ENCODE measurements at places on chromosomes 5 and 9. TPM values are rescaled to one million over a fixed set of nuclear protein-coding genes. Genes with fewer than 3 reads are reported as not detected.

GRCh38 chr5:139027150-139027549, 152.0 kb upstream of the LRRTM2 start:
- no peaks in the 10 kb centered on the region for H3K27me3 ChIP-seq
- H3K36me3 ChIP-seq: no peaks in the 10 kb centered on the region
- H3K4me3 ChIP-seq: no peak overlapping the region
- no peak for DNase-seq

EQTN gene
- not detected for total RNA-seq

DNA sequence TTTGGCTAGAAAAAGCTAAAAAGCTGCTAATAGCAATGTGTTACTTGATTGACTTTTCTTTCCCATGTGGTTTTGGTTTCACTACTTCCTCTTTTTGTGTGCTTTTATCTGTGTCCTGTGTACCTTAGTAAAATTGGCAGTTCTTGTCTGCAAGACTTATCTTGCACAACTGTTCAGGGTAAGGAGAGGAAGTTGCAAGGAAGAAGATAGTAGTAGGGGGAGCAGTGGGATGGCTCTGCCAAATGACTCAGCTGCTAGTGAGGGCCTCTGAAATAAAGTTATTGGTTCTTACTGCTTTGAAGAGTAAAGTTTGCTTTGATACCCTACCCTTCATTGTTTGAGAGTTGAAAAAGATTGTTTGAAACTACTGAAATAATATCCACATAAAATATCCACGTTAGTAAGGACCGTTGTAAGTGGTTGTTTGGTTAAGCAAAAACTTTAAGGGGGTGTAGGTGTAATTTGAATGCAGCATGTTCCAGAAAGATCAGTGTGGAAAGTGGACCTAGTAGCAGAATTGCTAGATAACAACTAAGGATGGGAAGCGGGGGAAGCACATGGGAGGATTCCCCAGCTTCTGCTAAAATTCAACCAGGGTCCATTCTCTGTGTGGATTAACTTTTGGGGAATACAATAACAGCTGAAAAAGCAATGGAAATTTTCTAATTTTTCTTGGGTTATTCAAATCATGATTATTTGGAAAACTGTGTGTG, 123.5 kb downstream of the SCAMP1 start:
- H3K36me3 ChIP-seq: peaks cover 20% of the 10 kb centered on the region
- no peaks in the 10 kb centered on the region for H3K27me3 ChIP-seq
- DNase-seq: no peak

- H3K4me1 ChIP-seq: no peaks in the 10 kb centered on the region
- H3K27ac ChIP-seq: no peak overlapping the region
- no peak for DNase-seq
- H3K27me3 ChIP-seq: no peaks in the 10 kb centered on the region
- no peaks in the 10 kb centered on the region for H3K36me3 ChIP-seq
- no peak overlapping the region for H3K4me3 ChIP-seq
Measured at GRCh38 chr5:60483050-60483449, 216.9 kb downstream of the DEPDC1B start.

ARHGEF28 gene
- total RNA-seq: 14.4 TPM

GRCh38 chr5:6714226-6715041, 1.2 kb downstream of the TENT4A start:
- no peak for DNase-seq
- H3K27me3 ChIP-seq: no peaks in the 10 kb centered on the region
- H3K27ac ChIP-seq: peak overlapping the region; percentile 90
- peak overlapping the region; percentile 88 for H3K4me3 ChIP-seq
- H3K4me1 ChIP-seq: peaks cover 48% of the 10 kb centered on the region

- no peaks in the 10 kb centered on the region for H3K27me3 ChIP-seq
- no peaks in the 10 kb centered on the region for H3K4me1 ChIP-seq
- peaks cover 100% of the 10 kb centered on the region for H3K36me3 ChIP-seq
- peak overlapping the region; percentile 35 for H3K27ac ChIP-seq
Measured at GRCh38 chr9:86337469-86338108, 16.6 kb downstream of the TUT7 start.

DNA sequence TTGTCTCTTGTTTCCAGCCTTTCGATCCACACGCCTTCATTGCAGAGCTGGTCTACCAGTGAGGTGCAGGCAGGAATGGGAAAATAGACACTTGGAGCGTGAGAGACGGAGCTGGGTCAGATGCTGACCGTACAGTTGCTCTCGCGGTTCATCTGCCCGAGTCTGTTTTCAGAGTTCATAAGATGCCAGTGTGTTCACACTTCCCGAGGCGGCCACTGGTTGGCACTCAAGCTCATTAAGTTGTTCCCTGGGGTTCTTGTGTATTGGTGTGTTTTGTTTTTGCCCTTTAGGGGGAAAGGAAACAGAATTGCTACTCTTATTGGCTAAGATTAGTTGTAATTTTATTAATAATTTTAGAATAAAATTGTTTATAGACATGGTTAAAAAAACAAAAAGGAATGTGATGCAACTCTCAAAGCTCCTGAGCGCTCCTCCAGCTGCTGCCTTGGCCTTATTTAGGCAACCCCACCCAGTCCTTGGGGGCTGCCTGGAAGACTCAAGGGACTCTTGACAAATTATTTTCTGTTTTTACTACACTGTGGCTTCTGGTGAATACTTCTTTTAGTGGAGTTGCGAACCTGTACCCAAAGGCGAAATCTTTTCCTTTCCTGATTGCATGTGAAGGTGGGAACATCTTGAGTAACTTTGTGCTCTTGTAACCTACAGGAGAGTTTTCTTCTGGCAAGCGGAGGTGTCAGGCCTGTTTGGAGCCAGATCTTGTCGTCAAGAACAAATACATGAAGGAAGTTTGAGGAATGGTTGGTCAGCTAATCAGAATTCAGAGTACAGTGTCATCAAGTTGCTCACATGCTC, 146.1 kb downstream of the MAST4 start:
- H3K27me3 ChIP-seq: no peaks in the 10 kb centered on the region
- peak; percentile 76 for DNase-seq
- H3K27ac ChIP-seq: peak overlapping the region; percentile 55
- H3K4me1 ChIP-seq: peaks cover 40% of the 10 kb centered on the region
- H3K36me3 ChIP-seq: no peaks in the 10 kb centered on the region

SLC34A3 gene
- not detected for total RNA-seq

LCN2 gene
- total RNA-seq: 107 TPM
